ENCODE measurements at places on chromosomes 11 and 22.
A peak's percentile ranks its signal among the peaks of the same experiment; 100 is the strongest.

- no peak for DNase-seq
These were observed 11.7 kb downstream of the OSBPL5 start for GRCh38 chr11:3153291-3153861.

GRCh38 chr11:1532606-1533341 lies 39.3 kb downstream of the DUSP8 start:
- no peak for DNase-seq

- DNase-seq, result peak; percentile 96
These were observed 6.8 kb downstream of the OMP start for GRCh38 chr11:77109236-77110019.

DNA sequence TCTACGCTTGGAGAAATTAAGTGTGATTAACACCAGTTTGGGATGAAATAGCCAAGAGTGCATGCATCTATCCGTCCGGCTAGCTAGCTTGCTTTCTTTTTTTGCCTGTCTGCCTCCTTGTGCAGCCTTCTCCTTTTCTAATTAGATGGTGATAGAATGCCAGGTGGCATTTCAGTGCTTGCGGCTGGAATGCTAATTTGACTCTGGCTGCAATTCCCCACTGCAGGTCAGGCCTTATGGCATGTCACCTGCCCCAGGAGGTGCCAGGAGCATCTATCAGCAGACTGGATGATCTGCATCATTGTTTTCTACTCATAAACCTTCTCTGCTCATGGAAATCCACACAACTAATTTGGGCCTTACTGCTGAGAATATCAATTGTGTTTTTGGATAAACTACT lies 51.1 kb upstream of the CABP7 start:
- no peak for DNase-seq

GRCh38 chr11:124801014-124801413 lies 808 bp upstream of the MSANTD2 start:
- DNase-seq, result no peak

DNA sequence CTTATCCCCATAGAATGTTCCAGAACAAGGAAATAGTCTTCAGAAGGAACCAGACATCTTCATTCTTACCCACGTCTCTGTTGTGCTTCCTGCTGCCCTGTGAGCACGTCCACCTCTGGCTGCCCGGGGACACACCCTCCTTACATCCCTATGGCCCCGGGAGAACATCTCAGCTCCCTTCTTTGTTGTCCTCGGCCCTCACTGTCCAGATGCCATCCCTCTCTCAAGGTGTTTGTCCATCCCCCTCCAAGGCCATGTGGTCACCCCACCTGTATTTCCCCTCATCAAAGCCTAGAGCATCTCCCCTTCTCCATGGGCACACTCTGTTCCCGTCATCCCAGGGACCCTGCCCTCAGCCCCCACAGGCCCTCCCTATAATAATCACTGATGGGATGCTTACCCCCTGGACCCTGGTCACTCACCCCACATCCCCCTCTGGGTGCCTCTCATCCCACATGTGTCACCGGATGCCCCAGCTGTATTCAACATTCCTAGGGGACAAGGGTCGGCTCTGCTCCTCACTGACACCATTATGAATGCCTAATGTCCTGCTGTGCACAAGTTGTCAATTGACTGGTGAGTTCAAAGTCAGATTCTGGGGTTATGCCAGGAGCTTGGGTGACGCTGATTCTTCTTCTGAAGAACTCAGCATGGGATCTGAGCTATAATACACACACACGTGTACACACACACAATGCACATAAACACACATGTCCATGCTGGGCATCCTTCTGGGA lies 28.8 kb downstream of the IGLL5 start:
- DNase-seq, result no peak

DNA sequence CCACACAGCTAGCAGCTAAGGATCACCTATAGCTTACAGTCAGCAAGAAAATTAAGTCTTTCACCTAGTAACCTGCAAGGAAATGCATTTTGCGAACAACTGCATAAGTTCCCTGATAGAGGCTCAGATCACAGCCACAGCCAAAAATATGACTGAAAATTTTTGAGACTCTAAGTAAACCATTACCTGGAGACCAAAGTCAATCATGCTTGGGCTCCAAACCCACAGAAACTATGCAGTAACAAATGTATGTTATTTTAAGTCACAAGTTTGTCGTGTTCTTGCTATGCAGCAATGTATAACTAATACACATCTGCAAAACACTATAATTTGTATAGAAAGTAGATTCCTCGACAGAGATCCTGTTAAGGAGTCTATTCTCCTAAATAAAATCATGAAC lies 1025.7 kb upstream of the RAG2 start:
- no peak for DNase-seq

Data from NCI-H1092 (cell line).